ENCODE measurements at places on chromosomes 4 and X.

DNA sequence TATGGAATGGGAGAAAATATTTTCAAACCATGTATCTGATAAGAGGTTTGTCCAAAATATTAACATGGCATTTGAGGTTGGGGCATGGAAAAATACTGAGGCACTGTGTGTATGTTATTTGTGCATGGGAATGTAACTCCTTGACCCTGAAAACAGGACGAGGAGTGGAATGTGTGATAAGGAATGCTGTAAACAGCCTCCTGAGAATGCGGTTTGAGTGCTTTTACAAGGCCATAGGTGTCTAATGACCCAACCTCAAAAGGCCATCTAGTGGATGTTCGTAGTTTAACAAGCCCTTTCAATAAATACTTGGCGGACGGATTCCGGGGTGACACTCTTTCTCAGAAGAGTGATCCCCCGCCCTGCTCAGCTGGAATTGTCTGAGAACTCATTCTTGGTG is 162.9 kb upstream of the USP9X start:
- DNase-seq: no peak

DNA sequence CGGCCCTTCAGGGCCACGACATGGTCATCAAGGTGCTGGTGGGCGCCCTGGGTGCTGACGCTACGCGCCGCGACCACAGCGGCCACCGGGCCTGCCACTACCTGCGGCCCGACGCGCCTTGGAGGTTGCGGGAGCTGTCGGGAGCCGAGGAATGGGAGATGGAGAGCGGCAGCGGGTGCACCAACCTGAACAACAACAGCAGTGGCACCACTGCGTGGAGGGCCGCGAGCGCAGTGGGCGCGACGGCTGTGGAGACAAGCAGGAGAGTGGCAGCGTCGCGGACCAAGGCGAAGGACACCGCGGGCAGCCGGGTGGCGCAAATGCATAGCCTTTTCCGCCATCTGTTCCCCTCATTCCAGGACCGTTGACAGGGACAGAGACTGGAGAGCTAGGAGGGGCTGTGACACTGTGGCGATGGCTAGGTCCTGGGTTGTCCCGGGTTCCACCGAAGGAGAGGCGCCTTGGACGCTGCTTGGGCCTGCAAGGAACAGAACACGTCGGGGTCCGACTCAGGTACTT is 919 bp downstream of the SOWAHD start:
- DNase-seq: no peak

GRCh38 chrX:153692003-153692402 is 4.3 kb downstream of the SLC6A8 start:
- no peak for DNase-seq

DNA sequence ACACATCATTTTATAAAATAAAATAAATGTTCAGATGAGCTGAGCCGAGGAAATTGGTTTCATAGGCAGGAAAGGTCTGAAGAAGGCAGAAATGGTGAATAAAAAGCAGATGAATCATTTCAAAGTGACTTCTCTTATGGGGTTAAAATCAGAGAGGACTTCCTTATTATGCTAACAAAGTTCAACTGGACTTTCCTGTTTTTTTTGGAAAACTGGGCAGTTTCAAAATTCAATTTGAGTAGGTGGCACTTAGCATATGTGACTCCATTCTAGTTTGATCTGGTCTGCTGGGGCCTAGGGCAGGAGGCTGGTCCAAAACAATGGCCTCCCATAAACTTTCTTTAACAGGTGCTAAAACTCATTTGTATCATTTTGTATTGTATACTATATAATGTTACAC is 1794.9 kb upstream of the TENM3 start:
- no peak for DNase-seq

- DNase-seq: no peak
Measured at GRCh38 chr4:88897752-88898151, 159.2 kb downstream of the FAM13A start.

DNA sequence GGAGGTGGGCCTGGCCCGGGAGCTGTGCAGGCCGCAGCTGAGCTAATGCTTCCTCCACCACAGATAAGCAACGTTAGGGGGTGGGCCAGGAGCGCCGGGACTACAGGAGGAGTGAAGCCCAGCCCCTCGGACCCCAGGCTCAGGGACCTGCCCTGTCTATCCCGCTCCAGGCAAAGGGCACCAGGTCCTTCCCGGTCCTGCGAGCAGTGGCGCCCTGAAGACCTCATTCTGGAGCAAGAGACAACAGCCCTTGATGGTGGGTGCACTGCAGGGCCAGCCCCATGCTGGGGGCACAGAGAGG is 730 bp upstream of the TREX2 start:
- no peak for DNase-seq

DNA sequence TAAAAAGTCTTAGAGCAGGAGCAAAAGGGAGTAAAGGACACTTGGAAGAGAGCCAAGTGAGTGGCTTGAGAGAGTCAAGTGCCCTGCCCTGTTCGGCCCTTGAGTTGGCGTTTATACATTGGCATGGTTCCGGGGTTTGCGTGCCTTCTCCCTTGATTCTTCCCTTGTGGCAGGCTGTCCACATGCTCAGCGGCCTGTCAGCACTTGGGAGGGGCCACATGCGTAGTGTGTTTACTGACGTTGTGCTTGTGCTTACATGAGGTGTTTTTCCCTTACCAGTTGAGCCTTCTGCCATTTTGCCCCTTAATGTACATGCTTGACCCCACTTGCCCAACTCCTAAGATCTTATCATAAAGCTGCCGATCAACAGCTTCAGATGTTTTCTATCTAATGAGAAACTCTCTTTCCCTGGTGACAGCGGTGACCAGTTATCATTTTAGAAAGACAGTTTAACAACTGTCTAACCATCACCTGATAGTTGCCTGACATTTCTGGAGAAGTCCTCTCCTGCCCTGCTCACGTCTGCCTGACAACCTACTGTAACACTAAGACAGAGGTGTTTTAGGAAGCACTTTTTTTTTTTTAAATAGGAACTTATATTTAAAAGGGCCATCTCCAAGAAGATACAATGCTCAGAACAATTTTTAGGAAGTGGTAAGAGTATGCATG is 49.5 kb upstream of the GC start:
- no peak for DNase-seq

- DNase-seq: no peak
Measured at GRCh38 chrX:132692066-132692465, 203.2 kb upstream of the MBNL3 start.

DNA sequence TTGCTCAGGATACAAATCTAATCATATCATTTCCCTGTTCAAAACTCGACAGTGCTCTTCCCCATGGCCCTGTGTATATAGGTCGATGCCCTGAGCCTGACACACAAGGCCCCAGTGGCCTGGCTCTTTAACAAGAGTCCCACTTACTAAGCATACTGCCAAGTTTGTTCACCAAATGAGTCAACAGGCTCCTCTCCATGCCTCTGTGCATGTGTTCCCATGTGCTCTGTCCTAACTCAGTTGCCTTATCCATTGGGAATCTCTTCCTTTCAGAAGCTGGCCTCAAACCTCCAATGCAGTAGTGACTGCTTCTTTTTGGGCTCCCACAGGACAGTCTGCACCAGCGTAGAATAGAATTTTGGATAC is 18.9 kb upstream of the CXCR3 start:
- DNase-seq: no peak

DNA sequence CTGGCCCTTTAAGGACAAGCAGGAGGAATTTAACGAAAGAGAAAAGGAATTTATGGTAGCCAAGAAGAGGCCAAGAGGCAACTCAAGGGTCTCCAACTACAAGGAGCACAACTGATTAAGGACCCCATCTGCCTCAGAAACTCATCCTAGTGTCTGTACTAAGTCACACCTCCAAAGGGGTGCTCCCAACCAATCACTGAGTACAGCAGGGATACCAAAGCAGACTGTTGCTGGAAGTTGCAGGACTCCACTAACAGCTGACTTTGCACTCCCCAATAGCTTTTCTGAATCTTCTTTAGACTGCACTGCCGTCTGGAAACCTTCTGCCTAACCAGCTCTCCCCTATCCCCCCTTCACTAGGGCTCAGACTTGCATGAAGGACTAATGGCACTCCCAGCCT is 50.6 kb downstream of the ATP11C start:
- DNase-seq: no peak

GRCh38 chr4:5774416-5775036 is 63.5 kb downstream of the EVC start:
- DNase-seq: no peak

GRCh38 chr4:13968723-13969122 is 341.2 kb upstream of the BOD1L1 start:
- DNase-seq: no peak

DNA sequence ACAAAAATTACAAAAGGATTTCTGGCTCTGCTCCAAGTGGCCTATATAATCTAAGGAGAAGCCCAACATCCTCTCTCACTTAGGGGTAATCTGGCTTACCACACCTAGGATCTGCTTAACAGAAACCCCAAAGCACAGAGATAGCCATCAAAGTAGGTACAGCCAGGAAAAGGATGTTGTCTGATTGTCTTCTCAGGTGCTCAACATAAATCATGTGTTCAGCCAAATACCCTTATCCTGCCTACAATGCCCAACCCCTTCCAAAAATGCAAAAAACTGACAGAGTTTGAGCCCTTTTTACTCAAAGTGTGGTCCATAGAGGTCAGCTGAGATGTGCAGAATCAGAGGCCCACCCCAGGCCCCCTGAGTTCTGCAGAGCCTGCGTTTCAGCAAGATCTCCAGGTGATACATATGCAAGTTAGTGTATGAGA is 53.9 kb downstream of the PPM1K start:
- no peak for DNase-seq

DNA sequence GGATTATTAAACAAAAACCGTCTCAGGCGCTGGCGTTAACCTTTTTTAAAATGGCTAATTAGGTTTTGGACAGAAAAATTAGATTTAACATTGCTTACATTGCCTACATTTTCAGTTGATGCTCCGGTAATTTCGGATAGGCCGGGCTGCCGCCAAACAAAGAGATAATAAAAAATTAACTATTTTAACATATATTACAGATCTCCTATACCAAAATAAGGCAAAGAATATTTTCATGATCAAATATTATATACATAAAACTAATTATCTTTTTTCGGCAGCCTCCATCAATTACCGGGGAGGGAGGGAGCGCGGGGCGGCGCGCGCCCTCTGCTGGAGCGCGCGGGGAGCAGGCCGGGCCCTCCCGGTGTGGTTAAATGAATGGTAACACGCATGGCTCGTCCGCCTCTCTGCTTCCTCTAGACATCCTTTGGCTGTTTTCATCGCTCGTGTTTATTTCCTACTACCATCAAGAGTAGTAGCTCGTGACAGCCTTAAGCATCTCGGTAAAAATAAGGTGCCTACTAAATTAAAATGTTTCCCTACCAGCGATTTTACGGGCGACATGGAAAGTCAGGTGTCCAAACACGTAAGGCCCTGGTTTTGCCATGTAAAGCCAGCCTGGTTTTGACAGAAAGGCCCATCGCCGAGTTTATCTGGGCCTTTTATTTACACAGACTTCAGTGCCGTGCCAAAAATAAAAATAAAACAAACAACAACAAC is 52.4 kb upstream of the TMEM33 start:
- no peak for DNase-seq

GRCh38 chrX:47204970-47205369 is 11.3 kb downstream of the UBA1 start:
- DNase-seq: no peak

DNA sequence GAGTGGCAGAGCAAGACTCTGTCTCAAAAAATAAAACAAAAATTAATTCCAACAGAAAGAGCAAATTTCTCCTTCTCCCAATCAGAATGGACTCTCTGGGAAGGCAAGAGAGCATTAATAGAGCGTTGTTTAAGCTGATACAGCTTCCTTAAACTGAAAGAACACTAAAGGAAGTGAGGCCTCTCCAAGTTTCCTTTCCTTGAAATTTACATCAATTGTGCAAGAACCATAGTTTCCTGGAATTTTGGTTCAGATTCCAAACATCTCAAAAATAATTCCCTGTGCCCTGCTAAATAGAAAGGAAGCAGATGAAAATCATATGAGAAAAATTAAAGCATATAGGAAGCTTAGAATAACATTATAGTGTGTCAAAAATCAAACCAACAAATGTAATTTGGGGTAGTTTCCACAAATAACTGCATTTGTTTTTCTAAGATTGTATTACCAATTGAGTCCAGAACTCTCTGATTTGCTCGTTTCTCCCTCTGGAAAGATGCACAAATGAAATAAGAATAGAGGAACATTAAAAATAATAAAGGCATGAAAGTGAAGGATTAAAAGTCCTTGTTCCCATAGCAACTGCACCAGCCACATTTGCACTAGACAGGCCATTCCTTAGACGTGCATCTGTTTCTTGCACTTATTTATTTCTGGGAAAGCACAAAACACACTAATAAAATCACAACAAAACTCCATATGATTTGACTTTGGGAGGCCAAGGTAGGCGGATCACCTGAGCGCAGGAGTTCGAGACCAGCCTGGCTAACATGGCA is 3.7 kb upstream of the FAM241A start:
- DNase-seq: no peak

DNA sequence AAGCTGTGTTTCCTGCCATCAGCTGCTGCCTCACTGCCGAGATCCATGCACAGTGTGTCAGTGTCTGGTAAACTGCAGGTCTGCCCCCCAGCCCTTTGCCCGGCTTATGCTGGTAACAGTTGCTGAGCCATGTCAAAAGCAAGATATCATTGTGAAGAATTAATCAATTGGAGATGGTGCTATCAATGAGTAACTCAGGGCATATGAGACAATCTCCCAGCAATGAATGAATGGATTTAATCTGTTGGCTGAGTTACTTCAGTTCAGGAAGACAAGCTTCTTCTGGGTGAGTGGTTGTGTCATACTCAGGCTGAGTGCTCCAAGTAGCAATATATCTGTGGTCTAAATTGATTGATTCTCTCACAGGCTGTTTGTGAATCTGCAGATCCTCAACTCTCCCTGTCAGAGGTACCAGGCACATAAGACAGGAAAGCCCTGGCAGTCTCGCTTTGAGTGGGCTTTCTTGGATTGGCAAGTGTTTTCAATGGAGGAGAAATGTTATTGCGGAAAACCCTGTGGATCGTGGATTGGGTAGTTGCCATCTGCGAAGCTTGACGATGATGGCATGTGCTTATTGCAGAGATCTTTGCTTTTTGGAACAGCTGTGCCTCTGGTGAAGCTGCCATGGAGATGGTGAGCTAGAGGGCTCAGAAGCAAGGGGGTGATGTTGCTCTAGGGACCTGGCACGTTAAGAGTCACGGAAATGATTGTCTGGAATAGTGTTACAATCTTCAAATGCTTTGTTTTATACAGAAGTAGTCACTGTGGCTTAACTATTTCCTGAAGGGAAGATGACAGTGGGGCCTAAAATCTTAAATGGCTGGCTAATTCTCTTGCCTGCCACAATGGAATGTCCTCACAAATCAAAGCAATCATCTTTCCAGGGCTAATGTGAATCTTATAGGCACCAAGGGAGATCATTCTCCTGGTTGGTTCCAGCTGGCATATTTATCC is 147.6 kb upstream of the TBC1D9 start:
- DNase-seq: no peak

- DNase-seq: no peak
Measured at GRCh38 chr4:3522651-3523050, 9.6 kb downstream of the LRPAP1 start.

- DNase-seq: no peak
Measured at GRCh38 chr4:76622717-76623116, 187.7 kb downstream of the SHROOM3 start.

GRCh38 chrX:134706138-134706537 is 47.9 kb upstream of the PLAC1 start:
- DNase-seq: no peak
